Epithelial cell of esophagus (primary cell): ENCODE measurements at places on chromosomes 4 and X.

DNA sequence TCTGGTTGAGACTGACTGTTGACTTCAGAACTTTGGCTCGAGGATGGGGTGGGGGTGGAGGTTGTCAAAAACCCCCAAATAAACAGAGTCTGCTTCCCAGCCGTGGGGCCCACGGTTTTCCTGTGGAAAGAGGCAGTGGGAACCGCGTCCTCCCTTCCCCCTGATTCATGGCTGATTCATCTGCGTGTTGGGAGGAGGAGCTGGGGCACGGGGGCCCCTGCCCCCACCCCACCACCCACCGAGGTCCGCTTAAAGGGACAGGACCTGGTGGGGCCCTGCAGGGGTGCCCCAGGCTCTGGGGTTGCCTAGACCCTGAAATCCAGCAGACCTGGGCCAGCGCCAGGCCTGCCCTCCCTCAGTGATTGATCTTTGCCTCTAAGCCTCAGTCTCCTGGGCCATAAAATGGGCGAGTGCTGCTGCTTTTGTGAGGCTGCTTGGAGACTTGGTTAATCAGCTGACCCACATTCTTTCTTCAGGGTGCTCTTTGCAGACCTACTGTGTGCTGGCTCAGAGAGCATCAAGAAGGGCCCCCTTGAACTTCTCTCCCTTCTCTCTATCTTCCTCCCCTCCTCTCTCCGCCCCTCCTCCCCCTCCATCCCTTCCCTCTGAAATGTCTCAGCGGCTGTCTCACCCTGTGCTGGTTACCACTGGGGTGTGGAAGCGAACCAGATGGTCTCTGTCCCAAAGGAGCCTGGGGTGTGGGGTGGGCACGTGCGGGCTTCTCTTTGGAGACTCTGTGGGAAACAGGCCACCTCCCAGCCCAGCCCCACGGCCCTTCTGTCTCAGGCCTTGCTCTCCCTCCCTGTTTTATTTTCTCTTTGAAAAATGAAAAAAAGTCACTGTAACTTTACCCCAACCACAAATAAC, 9.1 kb downstream of the HTRA3 start:
- DNase-seq = peak; percentile 46

DNA sequence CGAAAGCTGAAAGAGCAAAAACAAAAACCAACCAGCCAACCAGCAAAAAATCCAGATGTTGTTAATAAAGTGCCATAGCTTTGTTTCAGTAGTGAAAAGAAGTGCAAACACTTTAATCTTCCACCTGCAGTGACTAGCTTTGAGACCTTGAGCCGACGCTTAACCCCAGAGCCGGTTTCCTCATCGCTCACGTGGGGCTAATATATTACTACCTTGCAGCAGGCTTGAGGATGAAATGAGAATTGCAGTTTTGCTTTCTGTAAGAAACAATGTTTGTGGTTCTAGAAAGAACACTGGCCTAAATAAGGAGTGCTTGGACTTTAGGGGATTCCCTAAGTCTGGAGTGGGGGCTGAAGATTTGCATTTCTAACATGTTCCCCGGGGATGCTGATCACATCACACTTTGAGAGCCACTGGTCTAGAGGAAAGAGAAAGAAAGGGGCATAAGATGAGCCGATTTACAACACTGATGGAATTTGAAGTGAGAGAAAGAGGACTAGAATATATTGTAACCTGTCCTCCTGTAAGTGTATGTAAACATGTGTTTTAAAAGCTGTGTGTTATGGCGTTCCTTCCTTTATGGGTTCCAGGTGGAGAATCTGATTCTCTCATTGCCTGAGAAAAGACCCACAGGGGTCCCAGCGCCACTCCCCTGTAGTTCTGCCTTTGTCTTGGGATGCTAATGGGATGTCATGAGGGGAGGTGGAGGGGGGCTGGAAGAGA, 1.4 kb downstream of the FGF2 start:
- DNase-seq = peak; percentile 64

DNA sequence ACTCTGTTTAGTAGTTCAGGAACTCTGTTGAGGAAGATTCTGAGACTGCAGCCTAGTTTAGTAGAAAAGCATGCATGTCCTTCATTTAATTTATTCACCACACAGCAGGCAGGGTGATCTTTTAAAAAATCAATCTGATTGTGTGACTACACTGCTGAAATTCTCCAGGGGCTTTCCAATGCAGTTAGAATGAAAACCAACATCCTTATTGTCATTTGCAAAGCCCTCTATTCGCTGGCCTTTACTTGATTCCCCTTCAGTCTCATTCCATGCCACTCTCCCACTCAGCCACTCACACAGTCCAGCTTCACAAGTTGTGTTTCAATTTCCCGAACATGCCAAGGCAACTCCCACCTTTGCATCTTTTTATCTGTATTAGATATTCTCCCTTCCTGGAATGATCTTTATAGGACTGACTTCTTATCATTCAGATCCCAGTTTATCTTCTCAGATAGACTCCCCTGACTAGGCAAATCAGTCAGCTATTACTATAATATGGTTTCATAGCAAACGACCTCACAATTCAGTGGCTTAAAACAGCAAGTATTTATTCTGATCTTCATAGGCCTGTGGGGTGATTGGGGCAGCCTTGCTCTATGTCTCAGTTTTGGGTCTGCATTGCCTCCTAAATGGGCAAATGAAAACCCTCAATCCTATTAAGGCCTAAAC, 21.3 kb upstream of the FTHL17 start:
- DNase-seq = no peak

DNA sequence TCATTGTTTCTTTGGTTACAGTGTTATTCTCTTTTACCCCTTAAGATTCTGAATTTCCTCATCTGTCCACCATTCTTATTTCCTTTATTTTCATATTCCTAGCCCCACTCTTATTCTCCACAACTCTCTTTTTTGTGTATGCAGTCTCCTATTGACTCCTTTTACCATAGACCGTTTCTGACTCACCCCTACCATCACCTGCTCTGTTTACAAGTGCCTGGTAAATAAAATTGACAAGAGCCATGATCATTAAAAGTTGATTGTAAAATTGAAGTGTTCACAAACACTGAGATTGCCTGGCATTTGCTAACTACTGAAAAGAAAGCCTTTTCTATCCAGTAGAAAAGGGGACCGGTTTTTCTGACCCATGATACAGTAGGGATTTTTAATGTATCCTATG, 54.4 kb downstream of the MRPL1 start:
- DNase-seq = no peak

DNA sequence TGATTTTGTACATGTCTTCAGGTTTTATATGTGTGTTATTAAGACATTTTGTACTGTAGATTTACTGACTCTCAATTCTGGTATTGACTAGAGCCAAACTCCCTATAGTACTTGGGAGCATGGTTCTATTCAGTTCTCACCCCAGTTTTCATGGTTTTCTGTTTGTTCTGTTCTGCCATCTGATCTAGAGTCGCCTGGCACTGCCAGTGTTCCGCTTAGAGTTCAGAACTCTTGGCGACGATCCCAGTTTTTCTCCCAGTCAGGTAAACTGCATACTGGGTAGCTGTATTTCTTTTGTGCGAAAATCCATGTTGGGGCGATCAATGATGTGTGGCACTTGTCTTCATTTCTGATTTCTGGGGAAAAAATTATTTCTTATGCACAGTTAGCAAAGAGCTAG, 78.0 kb downstream of the PHOX2B start:
- DNase-seq = no peak

- DNase-seq = peak; percentile 52
These were observed 334.3 kb upstream of the GATB start for GRCh38 chr4:152094970-152095700.

- DNase-seq = no peak
These were observed 12.3 kb downstream of the PITX2 start for GRCh38 chr4:110610620-110610939.

GRCh38 chr4:181083757-181084361, 1159.3 kb upstream of the TENM3 start:
- no peak for DNase-seq
